ENCODE measurements at places on chromosomes 3 and 15. TPM values are rescaled to one million over a fixed set of nuclear protein-coding genes. Genes with fewer than 3 reads are reported as not detected.

LEKR1 gene
- polyA plus RNA-seq, result 0.43 TPM

SLC22A14 gene
- polyA plus RNA-seq, result not detected

PLSCR4 gene
- polyA plus RNA-seq, result 40.3 TPM

CD276 gene
- 104 TPM for polyA plus RNA-seq

GRCh38 chr3:155010416-155010815 lies 69.7 kb upstream of the MME start:
- DNase-seq, result no peak
- no peaks in the 10 kb centered on the region for H3K36me3 ChIP-seq
- H3K4me1 ChIP-seq, result no peaks in the 10 kb centered on the region
- H3K27me3 ChIP-seq, result no peaks in the 10 kb centered on the region
- H3K4me3 ChIP-seq, result no peak overlapping the region

GRCh38 chr3:159982442-159982974 lies 6.1 kb upstream of the IL12A start:
- peaks cover 10% of the 10 kb centered on the region for H3K4me1 ChIP-seq
- H3K27me3 ChIP-seq, result no peaks in the 10 kb centered on the region
- no peaks in the 10 kb centered on the region for H3K36me3 ChIP-seq
- H3K4me3 ChIP-seq, result no peak overlapping the region
- H3K27ac ChIP-seq, result no peak overlapping the region

DNA sequence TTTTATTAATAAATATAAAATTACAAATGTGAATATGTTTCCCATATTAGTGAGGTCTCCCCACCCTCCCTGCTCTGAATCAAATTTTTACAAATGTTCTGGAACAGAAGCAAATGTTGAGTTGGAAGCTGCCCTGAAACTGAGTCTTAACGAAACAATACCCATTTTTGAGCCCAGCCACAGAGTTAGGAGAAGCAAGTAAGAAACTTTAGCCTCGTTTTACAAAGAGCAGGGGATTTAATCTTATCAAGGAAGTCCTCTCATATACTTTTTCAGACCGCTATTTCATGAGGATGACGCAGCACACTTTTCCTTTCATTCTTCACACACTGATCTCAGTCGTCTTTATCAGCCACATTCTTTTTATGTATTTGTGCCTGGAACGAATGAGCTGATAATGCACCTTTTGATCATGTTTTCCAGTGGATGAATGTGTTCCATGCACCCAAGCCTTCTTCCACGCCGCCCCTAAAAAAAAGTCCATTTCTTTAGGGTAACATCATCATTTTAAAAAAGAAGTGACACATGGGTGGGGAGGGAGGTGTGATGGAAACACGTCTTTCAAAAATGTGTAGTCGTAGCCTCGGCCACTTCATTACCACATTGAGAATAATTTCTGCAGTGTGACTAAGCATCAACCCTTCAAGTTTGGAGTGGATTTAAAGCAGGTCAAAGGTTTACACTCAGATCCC lies 48.1 kb downstream of the SETMAR start:
- peak overlapping the region; percentile 51 for H3K4me3 ChIP-seq
- no peaks in the 10 kb centered on the region for H3K27me3 ChIP-seq
- no peaks in the 10 kb centered on the region for H3K36me3 ChIP-seq
- peak overlapping the region; percentile 56 for H3K27ac ChIP-seq
- peak; percentile 65 for DNase-seq
- peaks cover 17% of the 10 kb centered on the region for H3K4me1 ChIP-seq
